Activated CD8-positive, alpha-beta T cell treated with anti-CD3 and anti-CD28 coated beads for 36 hours (primary cell): ENCODE measurements at places on chromosomes 7 and 10.

- no peak for DNase-seq
Observed at GRCh38 chr7:15424468-15424867, 137.3 kb downstream of the AGMO start.

GRCh38 chr7:25759748-25760147 lies 392.2 kb upstream of the NFE2L3 start:
- DNase-seq, result no peak

DNA sequence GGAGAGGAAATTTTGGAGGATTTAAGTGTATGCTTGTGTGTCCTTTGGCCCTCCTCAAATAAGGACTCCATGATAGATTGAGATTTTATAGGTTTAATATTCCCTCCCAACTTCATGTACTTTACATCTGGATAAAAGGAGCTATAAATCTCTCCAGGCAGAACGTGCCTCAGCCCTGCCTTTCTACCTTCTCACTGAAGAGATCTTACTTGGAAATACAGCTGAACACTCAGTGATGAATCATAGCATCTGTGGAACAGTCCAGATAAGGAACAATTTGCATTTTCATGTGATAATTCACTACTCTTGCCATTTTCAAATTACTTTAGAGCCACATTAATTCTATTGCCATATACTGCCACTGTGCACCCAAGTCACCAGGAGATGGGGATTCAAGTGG lies 364.6 kb upstream of the PODXL start:
- DNase-seq, result no peak

- DNase-seq, result no peak
Observed at GRCh38 chr7:15737601-15738000, 51.1 kb upstream of the MEOX2 start.
